ENCODE measurements at places on chromosomes 5 and 9. TPM values are rescaled to one million over a fixed set of nuclear protein-coding genes. Genes with fewer than 3 reads are reported as not detected.

The LCN9 gene
- not detected for total RNA-seq

The LOX gene
- total RNA-seq: 51.9 TPM

The FAM170A gene
- not detected for total RNA-seq

DNA sequence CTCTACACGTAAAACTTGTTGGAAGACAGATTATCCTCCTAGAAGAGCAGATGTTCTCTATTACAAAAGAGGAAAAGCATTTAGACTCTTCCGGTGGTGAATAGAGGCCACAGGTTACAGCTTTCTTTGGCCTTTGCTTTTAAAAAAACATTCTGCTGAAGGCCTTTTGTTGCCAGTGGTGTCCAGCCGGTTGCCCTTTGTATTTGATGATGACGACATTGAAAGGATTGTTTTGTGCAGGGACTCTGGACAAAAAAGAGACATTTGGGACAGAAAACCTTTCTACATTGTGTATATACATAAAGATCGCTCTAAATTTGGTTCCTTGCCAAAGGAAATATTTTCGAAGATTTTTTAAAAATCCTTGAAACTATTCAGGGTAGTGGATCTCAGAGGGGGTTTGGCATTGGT lies 180.3 kb downstream of the C9orf152 start:
- peak; percentile 74 for DNase-seq

DNA sequence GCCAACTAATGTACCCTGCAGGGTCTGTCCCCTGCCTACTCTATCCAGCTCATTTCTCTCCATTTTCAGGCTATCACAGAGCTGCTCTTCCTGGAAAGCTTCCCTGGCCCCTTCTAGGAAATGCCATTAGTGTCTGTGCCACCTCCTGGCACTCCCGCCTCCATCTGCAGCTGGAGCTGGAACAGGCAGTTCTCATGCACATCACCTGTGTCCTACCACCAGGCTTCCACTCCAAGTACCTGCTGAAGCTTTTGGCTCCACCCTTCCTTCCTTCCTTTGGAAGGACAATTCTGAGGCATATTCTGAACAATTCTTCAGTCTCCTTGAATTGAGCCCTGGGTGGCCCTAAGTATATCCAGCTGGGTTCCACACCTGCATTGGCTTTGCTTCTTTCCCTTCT lies 156.2 kb upstream of the ZNF618 start:
- DNase-seq: no peak

DNA sequence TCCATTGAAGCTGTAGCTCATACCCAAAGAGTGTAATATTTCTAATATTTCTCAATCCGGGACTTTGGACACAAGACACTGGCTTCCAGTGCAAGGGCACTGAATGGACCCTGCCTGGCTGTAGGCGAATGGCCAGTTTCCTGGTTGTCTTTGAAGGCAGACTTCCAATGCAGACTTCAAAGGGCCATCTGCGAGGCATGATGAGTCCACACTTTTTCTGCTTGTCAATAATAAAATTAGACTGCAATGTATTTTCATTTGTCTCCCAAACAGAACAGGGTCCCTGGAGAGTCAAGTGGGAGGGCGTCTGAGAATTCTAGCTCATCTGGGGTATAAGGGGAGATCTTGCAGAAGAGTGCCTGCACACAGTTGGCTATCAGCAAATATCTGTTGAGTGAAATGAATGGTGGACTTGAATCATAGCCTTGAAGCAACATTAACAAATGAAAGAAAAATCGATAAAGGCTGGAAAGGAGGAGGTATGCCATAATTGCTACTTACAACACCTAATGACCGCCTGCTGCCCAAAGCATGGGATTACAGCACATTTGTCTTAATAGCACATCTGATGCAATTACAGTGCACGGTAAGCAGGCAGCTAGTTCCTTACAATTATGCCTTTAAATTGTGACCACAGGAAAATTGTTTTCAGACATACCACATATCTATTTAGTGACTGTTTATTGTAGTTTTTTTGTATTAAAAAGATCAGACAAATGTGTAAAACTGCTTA lies 137.5 kb downstream of the ARHGEF28 start:
- DNase-seq: no peak

DNA sequence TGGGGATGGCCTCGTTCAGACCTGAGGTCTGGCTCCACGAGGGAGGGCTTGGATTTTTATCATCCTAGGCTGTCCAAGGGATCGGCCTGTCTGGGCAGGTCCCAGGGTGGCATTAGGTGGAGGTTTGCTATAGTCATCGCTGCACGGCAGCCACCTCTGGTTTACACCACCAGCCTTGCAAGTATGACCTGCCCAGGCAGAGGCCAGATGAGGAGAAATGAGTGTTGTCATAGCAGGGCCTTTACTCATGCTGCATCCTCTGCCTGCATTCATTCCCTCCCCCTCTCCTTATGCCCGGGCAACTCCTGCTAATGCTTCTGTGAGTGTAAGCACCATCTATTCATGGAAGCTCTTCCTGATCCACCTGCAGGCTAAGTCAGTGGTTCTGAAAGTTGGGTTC lies 15.3 kb upstream of the NDST1 start:
- DNase-seq: no peak

DNA sequence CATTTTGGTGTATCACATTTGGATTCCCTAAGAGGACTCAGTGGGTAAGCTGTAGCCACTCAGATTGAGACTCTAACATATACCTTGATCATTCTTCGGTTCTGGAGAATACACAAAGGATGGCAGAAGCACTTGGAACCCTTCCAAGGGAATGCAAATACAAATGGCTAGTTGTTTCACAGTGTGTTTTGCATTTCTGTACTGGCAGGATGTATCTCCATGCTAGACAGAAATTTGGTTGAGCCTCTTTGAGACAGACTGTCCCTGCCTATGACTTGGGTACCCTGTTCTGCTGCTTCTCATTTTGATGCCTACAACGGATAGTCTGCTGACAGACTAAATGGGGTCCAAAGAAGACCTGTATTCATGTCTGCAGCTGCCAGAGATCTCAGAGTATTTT lies 273.5 kb downstream of the TMEM38B start:
- DNase-seq: no peak

- DNase-seq: no peak
Measured at GRCh38 chr5:32099486-32100035, 74.6 kb downstream of the GOLPH3 start.

DNA sequence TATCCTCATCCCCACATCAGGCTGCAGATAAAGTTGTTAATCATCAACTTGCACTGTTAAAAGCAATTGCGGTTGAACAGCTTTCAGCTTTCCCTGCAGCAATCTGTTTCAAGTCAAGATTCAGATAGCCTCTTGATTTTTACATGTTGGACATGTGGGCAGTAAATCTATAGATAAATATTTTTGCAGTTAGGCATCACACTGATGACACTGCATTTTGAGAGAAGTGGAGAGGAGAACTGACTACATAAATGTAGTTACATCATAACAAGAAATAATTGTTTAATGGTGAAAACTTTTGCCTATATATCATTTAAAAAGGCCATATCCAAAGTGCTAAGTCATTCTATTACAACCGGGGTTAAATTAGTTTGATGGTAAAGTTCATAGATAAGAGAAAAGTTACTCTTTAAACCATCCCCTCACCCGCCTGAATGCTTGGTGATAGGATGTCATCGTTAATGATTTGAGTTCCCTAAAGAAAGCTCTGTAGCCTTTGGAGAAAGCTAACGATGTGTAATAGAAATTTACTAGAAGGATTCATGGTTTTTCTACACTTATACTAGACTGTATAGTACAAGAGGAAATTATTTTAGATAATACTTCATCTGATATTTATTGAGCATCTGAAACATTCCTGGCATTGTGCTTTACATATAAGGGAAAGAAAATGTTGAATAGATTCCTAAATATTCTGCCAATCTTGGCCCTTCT lies 30.8 kb upstream of the ALDH1A1 start:
- no peak for DNase-seq

DNA sequence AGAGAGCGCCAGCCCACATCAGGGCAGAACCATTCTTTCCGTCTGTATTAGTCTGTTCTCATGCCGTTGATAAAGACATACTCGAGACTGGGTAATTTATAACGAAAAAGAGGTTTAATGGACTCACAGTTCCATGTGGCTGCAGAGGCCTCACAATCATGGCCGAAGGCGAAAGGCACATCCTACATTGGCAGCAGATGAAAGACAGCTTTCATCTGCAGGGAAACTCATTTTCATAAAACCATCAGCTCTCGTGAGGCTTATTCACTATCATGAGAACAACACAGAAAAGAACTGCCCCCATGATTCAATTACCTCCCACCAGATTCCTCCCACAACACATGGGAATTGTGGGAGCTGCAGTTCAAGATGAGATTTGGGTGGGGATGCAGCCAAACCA lies 4.7 kb upstream of the FSD1L start:
- no peak for DNase-seq

- DNase-seq: peak; percentile 43
Measured at GRCh38 chr5:78280261-78280660, 14.2 kb downstream of the AP3B1 start.

GRCh38 chr9:124298646-124299235 lies 41.0 kb downstream of the NEK6 start:
- DNase-seq: no peak

GRCh38 chr9:123089790-123090189 lies 56.3 kb downstream of the GPR21 start:
- no peak for DNase-seq

DNA sequence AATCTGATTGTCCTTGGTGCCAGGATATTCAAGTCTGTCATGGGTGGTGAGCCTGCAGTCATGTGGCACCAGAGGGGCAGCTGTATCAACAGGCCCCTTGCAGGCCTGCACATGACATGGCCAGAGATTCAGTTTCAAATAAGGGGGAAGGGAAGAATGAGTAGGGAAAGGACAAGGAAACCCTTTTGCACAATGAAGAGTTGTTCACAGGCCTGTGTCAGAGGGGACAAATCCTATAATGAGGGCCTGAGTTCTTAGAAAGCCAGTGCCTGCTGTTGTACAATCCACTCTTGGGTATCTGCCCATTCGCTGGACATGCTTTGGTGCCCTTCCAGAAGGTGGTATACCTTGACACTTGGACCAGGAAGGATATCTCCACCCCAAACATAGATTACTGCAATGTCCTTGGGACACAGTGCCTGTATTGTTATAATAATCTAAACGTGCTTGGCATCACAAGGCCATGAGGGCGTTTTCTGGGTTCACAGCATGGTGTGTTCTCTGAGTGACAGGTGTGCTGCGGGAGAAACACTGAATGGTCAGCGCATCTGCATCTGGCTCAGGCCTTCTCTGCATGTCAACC lies 1.9 kb upstream of the TMEM171 start:
- DNase-seq: peak; percentile 22

DNA sequence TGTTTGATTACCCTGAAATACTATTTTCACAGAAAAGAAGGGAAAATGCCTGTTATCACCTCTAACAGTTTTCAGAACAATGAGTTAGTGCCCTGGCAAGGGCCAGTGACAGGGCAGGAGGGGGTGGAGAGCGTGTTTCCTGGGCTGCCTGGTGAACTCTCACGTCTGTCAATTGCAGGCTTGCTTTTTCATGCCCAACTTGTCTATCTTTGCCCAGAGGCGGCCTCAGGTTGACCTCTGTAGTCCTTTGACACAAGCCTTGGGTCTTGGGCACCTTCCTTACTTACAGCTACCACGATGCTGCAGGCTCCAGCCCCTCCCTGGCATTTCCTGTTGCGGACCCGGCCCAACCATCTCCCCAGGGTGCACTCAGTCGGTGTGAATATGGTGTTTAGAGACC lies 2.2 kb upstream of the CEL start:
- DNase-seq: no peak

DNA sequence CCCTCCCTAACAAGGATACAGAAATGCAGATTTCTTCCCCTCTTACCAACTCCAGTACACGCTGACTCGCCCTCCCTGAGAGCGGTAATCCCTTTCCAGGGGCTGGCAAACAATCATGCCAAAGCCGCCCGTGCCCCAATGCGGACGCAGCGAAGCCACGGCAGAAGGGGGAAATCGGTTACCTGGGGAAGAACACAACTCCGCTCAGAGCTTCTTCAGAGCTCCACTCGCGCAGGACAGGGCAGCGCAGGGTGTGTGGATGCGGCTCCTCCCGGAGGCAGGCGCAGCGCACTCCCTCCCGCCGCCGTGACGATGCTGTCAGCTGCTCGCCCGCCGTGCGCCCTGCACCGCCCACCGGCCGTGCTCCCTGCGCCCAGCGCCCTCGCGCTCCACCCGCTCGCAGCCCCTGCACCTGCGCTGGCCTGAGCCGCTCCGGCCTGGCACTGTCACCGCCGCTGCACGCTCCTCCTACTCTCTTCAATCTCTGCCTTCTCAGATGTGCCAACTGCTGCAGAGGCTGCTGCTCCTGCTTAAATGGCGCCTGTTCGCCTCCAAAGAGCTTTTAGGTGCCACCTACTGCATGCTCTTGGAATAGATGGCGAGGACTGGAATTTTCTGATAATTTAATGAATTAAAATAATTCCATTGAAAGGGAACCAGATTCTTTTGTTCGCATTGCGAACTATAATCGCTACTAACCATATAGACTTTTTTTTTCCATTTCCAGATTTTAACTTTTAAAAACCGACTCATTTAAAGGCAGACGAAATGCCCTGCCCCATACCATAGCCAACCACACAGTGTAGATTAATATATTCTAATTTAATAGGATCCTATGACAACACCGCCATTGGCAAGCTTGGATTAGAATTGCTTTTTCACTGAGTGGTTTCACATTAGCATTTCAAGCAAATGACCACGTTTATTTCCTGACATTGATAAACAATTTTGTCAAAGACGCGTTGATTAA lies at the start of gene DIRAS2:
Gene DIRAS2 (minus strand): TSS at position 255 of the 970 bp plus-strand sequence. CDS start 28,997 bp downstream, outside the sequence.
- peak; percentile 76 for DNase-seq

GRCh38 chr5:76083555-76084495 lies 642 bp downstream of the SV2C start:
- DNase-seq: peak; percentile 5

DNA sequence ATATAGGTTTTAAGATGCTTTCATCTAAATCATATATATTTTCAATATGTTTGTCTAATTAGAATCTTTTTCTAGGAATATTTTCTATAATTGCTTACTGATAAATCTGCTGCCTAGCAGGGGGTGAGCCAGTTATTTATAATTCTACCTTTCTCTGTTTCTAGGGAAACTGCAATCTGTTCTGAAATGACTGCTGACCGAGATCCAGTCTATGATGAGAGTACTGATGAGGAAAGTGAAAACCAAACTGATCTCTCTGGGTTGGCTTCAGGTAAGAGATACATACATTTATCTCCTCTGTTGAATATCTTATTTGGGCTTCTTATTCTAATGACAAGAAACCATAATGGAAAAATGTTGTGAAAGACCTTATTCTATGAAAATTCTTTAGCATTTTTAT lies 127.3 kb downstream of the XRCC4 start:
- no peak for DNase-seq

- peak; percentile 36 for DNase-seq
Measured at GRCh38 chr9:108083796-108084352, 594.3 kb upstream of the KLF4 start.

Measured in muscle of leg (tissue), 16 donors.